ENCODE measurements at places on chromosomes 2 and 18.

GRCh38 chr18:37299471-37300304 is 265.9 kb downstream of the CELF4 start:
- peak; percentile 100 for DNase-seq

DNA sequence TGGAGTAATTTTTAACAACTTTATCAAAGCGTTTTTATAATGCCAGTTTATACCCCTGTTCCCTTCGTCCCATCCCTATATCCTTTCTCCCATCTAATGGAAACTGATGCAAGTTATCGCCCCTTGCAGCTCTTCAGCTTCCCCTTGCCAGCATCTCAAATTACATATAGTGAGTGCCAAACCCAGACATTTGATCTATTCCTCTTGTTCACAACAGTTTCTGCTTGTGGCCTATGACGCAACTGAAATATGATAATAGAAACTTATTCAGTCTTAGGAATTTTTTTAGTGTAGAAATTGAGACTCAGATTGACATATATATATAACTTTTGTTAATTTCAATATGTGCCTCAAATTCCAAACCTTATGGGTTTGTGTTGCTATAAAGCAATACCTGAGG is 562.2 kb upstream of the VWC2L start:
- DNase-seq, result no peak

DNA sequence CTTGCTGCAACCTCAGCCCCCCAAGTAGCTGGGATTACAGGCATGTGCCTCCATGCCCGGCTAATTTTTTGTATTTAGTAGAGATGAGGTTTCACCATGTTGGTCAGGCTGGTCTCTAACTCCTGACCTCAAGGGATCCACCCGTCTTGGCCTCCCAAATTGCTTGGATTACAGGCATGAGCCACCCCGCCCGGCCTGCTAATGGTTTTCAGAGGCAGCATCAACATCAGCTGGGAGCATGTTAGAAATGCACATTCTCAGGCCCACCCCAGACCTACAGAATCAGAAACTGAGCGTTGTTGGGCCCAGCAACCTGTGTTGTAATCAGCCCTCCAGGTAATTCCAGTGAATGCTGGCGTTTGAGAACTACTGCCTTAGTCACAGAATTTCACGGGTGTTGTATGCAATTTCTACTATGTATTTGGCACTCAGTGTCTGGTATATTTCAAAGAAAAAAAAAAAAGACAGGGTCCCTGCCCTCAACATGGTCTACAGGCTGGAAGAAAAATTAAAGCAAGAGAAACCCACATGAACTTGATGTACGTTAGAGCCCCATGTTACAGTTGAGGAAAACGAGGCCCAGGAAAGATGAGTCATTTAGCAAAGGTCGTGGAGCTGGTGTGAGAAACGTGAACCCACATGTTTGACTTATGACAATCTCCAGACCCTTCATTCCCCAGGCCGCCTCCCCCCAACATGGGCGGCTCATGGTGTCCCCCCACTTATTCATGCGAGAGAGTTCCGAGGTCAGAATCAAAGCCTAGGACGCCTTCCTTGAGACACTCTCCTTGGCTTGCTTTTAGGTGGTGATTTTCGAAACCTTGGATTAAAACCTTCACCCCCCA is 35.3 kb downstream of the SH3BP4 start:
- DNase-seq, result no peak

DNA sequence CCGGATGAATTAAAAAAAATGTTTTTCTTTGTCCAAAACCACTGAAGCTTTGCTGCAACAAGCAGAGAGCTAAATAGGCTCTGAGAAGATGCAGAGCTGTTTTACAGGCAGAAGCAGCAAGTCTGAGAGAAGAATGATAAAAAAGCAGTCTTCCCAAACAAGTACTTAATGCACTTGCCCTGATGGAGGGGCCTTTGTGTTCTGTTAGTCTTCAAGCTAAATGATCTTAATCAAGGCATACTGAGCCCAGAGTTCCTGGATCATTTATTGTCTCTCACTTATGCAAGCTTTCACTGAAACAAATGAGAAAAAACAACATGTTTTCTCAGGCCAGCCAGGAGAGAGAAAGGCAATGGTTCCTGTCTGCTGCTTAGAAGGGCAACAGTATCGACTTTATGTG is 152.5 kb downstream of the CLIP4 start:
- no peak for DNase-seq

DNA sequence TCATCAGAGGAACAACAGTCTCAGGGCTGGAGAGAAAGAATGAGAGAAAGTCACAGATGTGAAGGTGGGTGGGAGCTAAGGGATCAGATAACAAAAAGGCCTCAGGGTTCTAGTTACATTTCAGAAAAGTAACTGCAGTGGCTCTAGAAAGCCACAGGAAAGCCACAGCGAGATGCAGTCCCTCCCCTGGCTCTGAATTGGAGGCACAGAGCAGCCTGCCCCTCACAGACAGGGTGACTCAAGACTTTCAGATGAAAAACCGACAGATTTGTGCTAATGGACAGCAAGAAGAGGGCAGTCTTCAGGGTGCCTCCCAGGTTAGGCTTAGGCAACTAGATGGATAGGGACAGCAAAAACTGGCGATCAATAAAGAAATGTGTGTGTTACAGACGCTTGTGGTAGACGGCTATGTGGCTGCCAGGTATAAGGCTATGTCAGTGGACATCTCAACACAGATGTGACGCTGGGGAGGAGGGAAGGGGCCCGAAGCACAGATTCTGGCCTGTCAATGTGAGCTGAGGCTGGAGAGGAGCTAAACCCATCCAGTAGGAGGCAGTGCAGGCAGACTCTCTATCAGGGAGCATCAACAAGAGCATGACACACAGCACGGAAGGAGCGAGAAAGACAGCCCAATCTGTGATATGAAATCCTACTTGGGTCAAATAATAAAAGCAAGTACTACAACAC is 26.2 kb downstream of the UNC50 start:
- DNase-seq, result no peak

DNA sequence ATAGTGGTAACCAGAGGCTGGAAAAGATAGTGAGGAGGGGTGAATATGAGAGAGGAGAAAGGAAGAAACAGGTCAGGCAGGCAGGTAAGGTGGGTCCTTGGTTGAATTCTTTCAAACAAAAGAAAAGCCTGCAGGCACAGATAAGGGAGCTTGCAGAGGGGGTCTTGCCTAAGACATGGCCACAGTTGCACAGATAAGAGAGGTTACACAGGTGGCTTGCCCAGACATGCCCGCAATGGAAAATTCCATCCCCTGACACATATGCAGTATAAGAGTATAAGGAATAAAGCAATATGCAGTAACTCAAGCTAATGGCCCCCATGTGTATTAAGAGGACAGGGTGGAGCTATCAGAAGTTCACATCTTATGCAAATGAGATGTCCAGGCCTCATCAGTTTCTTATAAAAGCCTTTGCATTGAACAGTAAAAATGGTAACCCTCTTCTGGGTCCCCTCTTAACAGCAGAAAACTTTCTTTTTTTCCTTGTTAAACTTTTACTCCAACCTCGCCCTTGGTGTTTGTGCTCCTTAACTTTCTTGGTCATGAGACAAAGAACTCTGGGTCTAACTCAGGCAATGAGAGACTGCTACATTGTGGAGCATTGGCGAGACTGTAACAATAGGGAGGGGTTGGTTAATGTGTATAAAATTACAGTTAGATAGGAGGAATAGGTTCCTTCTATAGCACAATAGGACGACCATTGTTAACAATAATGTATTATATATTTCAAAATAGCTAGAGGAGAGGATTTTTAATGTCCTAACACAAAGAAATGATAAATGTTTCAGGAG is 764.6 kb downstream of the TSN start:
- DNase-seq, result no peak

DNA sequence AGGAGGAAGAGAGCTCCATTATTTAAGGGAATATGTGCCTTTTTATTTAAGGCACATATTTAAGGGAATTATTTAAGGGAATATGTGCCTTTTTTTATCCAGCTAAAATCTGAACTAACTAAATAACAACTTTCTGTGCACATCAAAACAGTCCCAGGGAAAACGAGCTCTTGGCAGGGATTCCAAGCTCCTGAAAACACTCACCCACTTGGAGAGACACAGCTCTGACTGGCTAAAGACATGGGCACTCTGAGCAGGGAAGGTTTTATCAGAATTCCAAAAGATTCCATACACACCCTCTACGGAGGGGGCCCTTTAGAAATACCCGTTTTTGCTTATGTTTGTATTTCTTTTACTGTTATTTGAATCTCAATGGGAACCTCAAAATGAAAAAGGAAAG is 181.0 kb downstream of the ZNF516 start:
- no peak for DNase-seq

GRCh38 chr2:120469426-120469825 is 123.5 kb downstream of the INHBB start:
- no peak for DNase-seq

GRCh38 chr2:197950006-197950405 is 145.6 kb downstream of the PLCL1 start:
- no peak for DNase-seq

- no peak for DNase-seq
These were observed 270.7 kb upstream of the HNMT start for GRCh38 chr2:137693534-137693933.

DNA sequence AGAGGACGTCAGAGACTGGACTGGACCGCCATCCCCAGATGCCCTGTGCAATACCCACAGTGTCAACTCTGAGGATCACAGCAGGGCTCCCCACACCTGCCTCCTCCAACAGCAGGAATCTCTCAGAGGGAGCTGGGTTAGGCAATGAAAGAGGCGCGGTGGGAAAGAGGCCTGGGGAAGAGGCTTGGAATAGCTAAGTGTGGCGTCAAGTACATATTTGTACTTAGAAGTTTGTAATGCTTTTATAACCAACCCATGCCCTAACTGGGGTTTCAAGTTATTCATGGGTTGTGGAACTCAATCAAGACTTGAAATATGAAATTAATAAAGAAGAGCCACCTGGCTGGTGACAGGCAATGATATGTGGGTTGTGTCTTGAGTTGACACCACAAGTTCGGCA is 28.7 kb downstream of the CYP26B1 start:
- DNase-seq, result no peak

Data from COR-L47 (cell line).